ENCODE measurements at places on chromosomes 5 and 9. TPM values are rescaled to one million over a fixed set of nuclear protein-coding genes. Genes with fewer than 3 reads are reported as not detected.

- no peak for DNase-seq
These were observed 98.4 kb upstream of the MEGF10 start for GRCh38 chr5:127192150-127192549.

DNA sequence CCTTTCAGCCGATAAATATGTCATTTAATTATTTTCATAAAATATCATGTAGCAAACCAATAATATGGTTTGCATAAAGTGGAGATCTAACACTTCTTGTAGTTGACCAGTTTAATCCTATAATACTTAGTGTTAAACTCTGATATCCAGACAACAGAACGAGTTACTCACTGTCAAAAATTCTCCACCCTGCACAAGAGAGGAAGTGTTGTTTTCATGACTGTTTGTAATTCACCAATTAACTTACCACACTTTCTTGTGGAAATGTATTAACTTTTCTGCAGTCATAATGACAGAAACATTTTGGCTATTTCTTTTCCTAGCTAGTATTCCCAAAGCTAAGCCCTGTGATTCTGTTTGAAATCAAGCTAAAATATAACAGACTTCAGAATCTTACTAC, 555.3 kb upstream of the FTMT start:
- DNase-seq: no peak

DNA sequence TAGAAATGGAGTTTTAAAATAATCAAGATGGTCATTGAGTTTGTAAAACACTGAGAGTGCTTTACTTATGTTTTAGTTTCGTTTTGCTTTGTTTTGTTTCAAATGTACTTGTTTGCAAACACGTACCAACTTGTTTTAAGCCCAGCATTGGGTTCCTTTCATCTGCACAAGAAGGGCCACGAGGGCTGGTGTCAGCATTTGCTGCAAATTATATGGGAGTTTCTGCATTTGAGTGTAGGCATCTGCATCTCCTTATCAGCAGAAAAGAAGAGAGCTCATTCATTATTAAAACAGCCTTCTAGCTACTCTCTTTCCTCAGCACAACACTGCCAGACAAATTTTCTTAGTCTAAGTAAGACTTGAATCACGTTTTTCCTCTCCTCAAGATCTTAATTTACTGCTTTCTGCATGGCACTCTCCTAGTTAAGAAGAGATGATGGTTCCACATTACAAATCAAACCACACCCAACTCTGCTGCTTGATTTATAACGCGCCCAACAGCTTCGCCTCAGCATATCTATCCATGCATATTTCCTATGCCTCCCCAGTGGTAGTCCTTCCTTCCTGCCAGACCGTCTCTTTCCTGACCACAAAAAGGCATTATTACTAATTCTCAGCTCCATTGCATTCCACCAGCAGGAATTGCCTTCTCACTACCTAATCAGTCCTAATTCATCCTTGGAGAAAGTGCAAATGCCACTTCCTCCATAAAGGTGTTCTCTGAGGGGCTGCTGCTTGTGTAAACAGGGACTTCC, 95.2 kb upstream of the CAST start:
- peak; percentile 80 for DNase-seq

- DNase-seq: peak; percentile 42
These were observed 120.3 kb upstream of the LHFPL2 start for GRCh38 chr5:78768781-78769380.

DNA sequence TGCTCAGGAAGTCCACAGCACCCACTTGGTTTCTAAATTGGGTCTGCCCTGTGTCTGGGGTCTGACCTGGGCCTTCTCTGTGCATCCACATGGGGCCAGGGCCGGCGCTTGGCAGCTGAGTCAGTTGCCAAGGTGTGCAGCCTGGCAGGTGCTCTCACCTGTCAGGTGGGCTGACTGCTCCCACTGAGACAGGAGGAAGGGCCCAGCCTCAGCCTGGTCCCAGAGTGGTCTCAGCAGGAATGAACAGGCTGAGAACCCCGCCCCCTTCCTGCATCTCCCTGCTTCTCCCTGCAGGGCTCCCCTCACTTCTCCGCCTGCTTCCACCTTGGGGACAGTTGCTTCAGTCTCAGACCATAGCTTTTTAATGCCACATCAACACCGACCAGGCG, 60.5 kb downstream of the BARX1 start:
- DNase-seq: no peak

DNA sequence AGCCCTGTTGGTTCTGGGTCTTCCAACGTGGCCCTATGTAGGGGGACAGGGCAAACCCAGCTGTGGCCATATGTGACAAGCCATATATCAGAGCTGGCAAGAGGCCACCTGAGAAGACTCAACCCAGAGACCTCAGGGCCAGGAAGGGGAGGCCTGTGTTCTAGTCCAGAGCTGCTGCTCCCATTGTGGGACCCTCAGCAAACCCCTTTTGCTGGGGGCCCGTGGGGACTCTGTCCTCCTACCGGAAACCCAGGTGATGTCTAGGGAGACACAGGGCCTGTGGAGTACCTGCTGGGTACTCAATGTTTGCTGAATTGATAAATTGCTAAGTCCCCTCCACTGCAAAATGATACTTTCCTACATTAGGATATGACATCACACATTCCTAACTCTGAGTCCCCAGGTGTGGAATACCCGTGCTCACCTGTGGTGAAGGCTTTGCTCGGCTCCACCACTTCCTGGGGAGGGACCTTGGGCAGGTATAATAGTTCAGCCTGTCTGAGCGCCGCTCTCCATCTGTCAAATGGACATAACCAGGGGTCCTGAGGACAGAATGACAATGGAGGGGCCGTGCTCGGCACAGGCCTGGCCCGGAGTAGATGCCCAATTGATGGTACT, 38.4 kb upstream of the ASS1 start:
- no peak for DNase-seq

DNA sequence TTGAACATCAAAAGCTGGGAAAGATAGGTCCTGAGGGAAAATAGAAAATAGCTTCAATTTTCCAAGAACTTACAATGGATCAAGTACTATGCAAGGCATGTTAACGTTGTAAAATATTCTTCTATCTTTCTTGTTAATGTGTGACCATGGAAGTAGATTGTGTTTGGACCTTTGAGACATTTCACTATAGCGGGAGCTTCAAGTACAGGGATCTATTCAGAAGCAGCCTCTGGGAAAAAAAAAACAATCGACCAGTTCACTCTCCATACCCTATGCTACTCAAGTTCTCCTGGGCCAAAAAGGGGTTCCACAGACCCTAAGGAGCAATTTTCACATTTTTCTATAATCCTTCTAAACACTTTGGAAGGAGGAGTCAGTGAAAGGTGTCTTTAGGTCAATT, 54.1 kb upstream of the ATP10B start:
- DNase-seq: no peak

GRCh38 chr9:2567922-2568321, 53.7 kb upstream of the VLDLR start:
- peak; percentile 49 for DNase-seq

GRCh38 chr5:177612215-177612673, 12.3 kb downstream of the B4GALT7 start:
- no peak for DNase-seq

GRCh38 chr5:167250996-167251395, 1040.4 kb upstream of the WWC1 start:
- no peak for DNase-seq

EMB gene
- 48.6 TPM for total RNA-seq

DNA sequence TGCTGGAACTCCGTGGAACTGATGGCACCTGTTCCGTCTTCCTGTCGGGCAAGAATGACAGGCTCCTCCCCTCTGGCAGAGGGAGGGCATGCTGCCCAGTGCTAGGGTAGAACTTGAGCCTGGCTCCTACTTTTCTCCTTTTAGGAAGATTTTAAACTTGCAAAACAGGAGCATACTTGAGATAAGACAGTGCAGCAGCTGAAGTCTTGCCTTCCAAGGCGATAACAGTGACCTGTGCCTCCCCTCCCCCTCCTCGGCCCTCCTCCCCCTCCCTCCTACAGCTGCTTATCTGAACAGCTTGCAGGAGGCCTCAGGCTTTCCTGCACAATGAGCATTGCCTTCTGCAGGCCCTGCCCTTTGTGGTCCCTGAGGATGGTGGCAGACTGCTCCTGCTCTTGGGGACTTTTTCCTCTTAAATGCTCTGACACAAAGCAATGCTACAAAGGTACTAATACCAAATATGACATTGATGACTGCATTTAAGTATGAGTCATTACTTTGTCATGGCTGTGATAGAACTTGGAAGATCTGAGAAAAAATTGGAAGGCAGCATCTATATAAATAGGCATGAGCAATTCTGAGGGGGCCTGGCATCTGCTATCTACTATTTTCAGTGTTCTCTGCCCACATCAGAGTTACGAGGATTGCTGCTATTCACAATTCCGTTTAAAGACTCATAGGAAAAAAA, 2.0 kb downstream of the GADD45G start:
- DNase-seq: peak; percentile 20

GRCh38 chr5:66828548-66829357, 232.6 kb downstream of the MAST4 start:
- peak; percentile 91 for DNase-seq

DNA sequence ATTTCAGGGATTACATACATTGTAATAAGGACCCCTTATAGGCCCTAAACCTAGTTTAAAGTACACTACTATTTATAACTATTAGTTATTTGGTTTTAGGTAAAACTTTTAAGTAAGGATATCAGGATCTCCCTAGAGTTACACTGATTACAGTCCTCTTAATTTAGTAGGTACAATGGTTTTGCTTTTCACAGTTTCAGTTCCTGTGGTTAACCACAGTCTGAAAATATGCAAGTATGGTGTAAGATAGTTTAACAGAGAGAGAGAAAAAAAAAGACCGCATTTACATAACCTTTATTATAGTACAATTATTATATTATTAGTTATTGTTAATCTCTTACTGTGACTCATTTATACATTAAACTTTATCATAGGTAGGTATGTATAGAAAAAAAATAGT, 725.3 kb upstream of the PTPRD start:
- DNase-seq: no peak

GRCh38 chr9:137186385-137186784, 2.0 kb downstream of the ANAPC2 start:
- DNase-seq: no peak

P4HA2 gene
- total RNA-seq: 217 TPM

DNA sequence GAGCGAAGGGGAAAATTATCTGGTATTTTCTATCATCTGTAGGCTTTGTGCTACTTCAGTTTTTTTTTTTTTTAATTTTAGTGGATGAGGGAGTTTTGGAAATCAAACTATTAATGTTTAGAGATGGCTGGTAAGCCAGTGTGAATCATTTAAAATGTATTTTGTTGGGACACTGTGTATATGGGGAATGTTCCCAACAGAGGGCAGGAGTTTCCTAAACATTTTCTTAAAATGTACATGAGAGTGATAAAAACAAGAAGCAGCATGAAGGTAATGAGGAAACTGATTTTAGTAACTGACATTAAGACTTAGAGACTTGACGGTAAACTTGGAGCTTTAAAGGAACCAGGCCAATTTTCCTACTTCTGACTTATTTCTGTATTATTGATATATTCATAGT, 68.2 kb upstream of the ITGA2 start:
- peak; percentile 33 for DNase-seq

- DNase-seq: peak; percentile 20
These were observed 45.9 kb upstream of the ITGA2 start for GRCh38 chr5:52943285-52943684.

FAM151B gene
- total RNA-seq: 3.1 TPM

ANAPC2 gene
- total RNA-seq: 21.9 TPM

- no peak for DNase-seq
These were observed 31.6 kb downstream of the NUP188 start for GRCh38 chr9:128979111-128979510.

DNA sequence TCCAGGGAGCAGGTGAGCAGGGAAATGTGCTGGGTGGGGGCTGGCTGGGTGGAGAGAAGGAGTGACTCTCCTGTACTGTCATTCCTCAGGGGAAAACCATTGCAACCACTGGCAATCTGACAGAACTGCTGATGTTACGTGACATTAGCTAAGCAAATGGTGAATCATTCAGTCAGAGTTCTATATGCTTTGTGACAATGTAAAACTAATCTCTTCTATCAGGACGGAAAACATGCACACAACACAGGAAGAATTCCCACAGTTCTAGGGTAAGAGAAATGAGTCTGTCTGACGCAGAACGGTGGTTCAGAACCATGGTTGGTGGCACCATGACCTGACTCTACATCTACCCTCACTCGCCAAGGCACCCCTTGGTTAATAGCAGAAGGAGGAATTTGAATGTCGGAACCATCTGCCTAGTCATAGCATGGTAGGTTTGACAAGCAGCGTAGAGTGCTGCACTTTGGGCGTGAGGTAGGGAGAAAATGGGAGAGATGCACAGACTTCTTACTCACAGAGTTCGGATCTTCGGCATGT, 243.6 kb upstream of the PANK3 start:
- DNase-seq: peak; percentile 1

GRCh38 chr9:27408482-27408881, 111.5 kb upstream of the EQTN start:
- DNase-seq: no peak

DNA sequence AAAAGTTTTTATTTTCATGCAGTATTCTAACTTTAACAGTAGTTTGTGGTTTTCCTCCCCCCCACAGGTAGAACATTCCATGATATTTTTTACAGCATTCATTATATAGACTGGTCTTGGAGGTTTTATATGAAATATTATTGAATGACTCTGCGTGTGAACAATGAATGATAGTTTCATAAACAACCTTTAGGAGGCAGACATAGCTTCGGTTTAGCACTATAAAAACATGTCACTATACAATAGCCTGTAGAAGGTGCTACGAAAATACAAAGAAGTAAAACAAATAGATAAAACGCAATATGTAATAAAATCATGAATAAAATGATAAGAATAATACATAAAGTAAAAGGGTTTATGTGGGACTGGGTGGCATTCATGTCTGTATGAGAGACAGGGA, 8.5 kb downstream of the KLF4 start:
- no peak for DNase-seq

EGFLAM gene
- total RNA-seq: 22.4 TPM

DNA sequence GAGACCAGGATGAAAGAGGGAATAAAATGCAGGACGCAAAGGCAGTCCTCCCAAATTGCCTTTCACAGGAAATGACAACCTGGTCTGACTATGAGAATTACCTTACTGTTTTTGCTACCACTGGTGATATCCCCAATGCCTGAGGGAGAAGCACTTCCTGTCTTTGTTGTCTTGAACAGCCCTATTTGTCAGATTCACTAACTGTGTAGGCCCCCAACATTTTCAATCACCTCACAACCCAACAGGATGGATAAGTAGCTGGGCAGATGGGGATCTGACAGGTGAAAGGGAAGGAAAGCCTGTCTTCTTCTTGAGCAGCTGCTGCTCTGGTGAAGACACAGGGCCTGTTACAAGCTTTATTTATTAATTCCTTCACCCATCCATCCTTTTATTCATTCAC, 9.7 kb downstream of the ESM1 start:
- no peak for DNase-seq

Measured in LHCN-M2 (cell line).